Panc1 (cell line): ENCODE measurements at places on chromosomes 5 and 9. TPM values are rescaled to one million over a fixed set of nuclear protein-coding genes. Genes with fewer than 3 reads are reported as not detected.

- peak; percentile 17 for DNase-seq
Measured at GRCh38 chr5:131109540-131110255, 55.4 kb downstream of the HINT1 start.

GRCh38 chr5:35143841-35144240 is 86.4 kb downstream of the PRLR start:
- no peak for DNase-seq

The HRCT1 gene
- not detected for total RNA-seq

GRCh38 chr5:80152778-80153177 is 103.1 kb downstream of the SERINC5 start:
- DNase-seq, result no peak

DNA sequence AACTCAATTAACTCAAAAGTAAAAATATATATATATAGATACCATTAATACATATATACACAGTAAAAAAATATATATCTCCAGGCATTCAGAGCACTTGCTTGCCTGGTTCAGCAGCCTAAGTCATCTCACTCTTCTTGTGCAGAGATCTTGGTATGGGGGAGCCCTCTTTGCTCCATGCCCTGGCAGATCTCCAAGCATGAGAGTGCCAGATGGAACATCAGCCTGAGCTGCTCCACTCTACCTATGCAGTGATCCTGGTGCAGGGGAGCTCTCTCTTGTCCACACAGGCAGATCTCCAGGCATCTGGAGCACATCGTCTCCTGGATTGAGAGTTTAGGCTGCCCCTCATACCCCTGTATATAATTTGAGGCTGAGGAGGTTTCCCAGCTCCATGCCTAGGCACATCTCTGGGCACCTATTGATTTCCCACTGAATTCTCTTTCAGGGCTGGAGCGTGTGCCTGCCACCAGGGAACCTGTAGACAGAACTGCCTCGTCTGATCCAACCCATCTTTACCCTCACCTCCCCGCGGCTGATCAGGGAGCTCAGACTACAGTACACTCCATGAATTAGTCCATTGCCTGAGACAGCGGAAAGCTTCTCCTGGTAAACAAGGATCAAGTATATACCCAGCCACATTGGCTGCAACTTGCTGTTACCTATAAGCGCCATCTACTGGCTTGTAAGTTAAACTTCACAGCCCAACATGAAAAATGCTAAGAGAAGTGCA is 342.4 kb upstream of the GRIA1 start:
- DNase-seq, result peak; percentile 10

DNA sequence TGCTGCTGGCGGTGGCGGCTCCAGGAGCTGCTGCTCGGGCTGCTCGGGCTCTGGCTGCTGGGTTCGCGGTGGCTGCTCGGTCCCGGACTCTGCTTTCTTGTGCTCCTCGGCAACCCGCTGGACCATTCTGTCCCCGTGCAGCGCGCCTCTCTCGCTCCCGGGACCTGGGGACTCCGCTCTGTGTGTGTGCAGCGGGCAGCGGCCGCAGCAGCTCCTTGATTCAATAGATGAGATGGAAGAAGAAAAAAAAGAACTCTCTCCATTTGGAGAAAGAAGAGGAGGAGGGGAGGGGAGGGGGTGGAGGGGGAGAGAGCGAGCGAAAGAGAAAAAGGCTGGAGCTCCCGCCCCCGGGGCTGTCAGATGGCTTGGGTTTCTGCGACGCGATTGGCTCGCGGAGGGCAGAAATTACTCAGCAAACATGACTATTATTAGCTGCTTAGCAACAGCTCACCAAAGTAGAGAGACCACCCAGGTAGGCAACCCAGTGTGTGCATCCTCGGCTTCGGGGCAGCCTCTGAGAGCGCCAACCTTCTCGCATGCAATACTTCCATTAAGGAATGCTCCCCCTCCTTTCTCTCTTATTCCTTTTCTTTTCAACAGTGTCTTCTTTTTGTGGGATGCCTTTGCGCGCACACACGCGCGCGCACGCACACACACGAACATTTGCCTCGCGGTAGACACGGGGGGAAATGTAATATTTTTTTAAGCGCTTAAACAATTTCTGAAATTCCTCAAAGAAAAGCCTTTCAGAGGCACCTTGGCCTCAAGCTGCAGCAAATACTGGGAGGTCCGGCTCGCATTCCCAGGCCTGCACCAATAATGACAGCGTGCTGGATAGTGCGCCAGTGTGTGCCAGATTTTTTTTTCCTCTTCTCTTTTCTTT is 7.6 kb downstream of the PTCH1 start:
- no peak for DNase-seq
